Activated naive CD4-positive, alpha-beta T cell (primary cell): ENCODE measurements at places on chromosomes 2 and 18.

- no peak for DNase-seq
Observed at GRCh38 chr2:65901756-65902155, 469.4 kb upstream of the SPRED2 start.

- DNase-seq: no peak
Observed at GRCh38 chr18:73408469-73408868, 540.7 kb upstream of the NETO1 start.

GRCh38 chr18:8005870-8006569 lies 438.9 kb downstream of the PTPRM start:
- no peak for DNase-seq

DNA sequence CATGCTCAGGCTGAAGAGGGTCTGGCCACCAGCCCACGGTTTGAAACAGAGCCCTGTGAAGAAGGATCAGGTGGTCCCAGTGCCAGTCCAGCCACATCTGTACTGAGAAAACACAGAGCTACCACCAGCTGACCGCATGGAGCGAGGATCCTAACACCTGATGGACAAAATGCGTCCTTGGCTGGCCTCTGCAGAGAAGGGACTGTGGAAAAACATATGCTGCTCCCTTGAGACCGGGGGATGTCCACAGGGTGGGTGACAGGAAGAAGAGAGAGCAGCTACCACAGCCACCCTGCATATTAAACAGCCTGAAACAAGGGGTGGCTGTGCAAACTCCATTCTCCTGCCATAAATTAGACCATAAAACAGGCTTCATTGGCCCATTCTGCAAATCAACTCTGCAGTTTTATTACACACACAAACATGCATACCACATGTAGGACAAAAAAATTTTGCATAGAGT lies 137.2 kb downstream of the BCL2 start:
- DNase-seq: no peak

GRCh38 chr2:48059975-48060374 lies 153.7 kb upstream of the FBXO11 start:
- DNase-seq: no peak

GRCh38 chr18:35438480-35439234 lies 59.1 kb downstream of the INO80C start:
- DNase-seq: no peak

- DNase-seq: no peak
Observed at GRCh38 chr2:138209009-138209408, 244.7 kb downstream of the HNMT start.
